Breast epithelium (tissue), 4 donors: ENCODE measurements at places on chromosomes 16 and 17. TPM values are rescaled to one million over a fixed set of nuclear protein-coding genes. Genes with fewer than 3 reads are reported as not detected.

DNA sequence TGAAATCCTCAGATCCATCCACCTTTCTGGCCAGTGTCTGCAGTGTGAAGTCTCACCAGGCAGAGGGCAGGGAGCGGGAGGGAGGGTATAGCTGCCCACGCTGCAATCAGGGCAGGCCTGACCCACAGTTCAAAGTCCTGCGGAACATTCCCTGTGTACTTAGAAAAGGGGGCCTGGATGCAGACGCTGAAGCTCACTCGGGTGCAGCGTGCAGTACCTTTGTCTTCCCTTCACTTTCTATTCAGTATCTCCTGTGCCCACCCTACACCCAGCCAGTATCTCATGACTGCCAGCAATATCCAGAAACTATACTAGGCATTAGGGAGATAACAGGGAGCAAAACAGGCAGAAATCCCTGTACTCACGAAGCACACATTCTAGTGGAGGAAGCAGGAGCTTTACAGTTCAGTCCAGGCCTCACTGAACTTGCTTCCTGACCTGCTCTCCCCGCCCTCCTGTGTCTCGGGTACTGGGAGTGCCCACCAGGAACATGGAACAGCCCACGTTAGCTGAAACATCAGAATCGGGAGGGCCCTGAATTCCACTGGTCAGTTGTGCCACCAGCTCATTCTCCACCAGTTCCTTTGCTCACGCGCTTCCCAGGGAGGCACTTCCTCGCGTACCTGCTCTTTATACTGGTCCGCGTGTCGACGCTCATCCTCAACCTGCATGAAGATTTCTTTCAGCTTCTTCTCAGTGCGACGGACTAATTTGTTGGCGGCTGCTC is 42.2 kb downstream of the NDEL1 start:
- DNase-seq, result no peak

- DNase-seq, result no peak
Observed at GRCh38 chr16:49431040-49431439, 57.4 kb downstream of the C16orf78 start.

DNA sequence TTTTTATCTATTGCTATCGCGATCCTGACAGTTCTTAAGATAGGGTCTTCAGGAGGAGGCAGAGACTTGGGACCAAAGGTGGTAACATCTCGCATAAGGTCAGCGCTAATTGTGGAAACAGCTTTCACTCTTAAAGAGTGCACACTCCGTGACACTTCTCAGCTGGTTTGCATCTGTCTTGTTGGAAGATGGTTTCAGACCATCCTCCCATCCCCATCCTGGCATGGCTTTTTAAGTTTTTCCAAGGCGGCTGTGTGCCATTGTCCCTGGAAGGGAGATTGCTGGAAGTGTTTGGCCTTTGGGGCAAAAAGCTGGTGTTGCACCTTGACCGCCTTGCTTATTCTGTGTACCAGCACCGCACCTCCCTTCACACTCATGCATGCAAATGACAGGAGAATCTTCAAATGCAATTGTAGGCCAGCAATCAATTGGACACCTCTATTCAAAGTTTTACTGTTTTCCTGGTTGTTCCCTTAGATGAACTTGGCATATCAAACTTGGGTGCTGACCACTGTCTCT is 1.5 kb downstream of the SOCS7 start:
- DNase-seq, result no peak

The C1QTNF8 gene
- not detected for total RNA-seq

- no peak for DNase-seq
Observed at GRCh38 chr16:61421111-61421510, 615.1 kb downstream of the CDH8 start.

The FA2H gene
- total RNA-seq, result not detected

DNA sequence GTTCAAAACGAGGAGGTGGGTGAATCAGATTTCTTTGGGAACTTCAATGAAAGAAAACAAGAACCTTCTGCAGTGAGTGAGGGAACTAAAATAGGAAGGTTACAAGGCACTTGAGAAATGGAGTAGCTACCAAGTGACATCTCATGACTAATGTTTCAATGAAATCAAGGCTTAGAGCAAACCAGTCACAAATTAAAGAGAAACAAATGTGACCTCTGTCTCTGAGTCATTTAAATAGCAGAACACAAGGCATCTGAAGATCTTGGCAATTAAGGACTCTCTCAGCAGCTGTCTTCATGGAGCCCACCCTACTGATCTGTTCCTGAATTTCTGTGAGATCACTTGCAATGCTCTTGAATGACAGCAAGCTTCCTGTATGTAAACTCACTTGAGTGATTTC is 109.5 kb downstream of the CDH11 start:
- DNase-seq, result no peak

DNA sequence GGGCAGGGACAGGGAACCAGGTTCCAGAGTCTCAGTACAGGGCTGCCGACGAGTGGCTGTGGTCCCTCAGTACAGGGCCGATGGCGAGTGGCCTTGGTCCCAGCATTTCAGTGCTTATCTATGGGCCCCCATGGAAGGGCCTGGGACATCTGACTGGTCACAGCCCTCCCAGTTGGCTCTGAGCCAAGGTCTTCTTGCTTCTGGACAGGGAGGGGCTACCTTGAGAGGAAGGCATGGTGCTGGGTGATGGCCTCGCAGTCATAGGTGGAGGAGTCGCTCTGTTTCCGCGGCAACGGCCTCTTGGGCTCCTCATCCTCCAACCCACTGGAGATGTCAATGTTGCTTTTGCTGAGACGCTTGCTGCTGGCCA is 32.5 kb downstream of the PIMREG start:
- DNase-seq, result no peak

The EIF3C gene
- total RNA-seq, result 214 TPM

DNA sequence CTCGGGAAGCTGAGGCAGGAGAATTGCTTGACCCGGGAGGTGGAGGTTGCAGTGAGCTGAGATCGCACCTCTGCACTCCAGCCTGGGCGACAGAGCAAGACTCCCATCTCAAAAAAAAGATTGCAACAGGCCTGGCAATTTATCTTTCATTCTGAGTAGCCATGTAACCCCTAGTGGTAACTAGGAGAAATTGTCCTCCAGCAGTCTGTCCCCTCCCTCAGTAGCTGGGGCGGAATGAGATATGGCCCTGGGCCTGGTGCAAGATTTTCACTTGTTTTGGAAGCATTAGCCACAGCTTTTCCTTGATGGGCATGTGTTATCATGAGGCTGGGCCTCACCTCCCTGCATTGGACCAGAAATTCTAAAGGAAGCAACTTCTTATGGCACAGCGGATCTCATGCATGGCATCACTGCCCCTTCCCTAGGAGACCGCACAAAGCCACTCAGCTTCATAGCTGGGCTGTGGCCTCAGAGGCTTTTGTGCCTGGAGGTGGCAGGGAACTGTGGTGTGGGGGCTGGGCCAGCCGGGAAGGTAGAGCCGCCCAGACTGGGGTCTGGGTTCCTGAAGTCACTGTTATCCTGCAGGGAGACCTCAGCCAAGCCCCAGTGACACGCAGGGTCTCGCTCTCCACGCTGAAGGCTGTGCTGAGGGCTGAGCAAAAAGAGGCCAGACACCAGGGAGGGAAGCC is 13.4 kb downstream of the NATD1 start:
- DNase-seq, result no peak

The KCNH4 gene
- total RNA-seq, result not detected

DNA sequence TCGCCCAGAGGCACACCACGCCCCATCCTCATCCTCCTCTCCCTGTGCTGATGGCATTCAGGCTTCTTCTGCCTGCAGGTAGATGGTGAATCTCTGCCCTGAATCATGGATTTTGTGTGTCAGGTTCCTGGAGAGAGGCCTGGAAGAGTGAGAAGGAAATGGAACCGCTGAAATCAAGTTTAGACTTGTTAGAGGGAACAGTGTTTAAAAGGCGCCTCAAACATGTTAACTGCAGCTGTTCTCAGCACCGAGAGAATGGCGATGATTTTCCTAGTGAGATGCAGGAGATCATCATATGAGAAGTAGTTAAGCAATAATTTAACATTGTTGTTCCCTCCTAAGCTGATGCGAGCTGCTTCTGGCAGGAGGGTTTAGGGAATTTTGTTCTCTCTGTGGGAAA is 744.4 kb upstream of the EEF2KMT start:
- no peak for DNase-seq

GRCh38 chr17:52383493-52384100 is 225.1 kb upstream of the CA10 start:
- DNase-seq, result no peak

DNA sequence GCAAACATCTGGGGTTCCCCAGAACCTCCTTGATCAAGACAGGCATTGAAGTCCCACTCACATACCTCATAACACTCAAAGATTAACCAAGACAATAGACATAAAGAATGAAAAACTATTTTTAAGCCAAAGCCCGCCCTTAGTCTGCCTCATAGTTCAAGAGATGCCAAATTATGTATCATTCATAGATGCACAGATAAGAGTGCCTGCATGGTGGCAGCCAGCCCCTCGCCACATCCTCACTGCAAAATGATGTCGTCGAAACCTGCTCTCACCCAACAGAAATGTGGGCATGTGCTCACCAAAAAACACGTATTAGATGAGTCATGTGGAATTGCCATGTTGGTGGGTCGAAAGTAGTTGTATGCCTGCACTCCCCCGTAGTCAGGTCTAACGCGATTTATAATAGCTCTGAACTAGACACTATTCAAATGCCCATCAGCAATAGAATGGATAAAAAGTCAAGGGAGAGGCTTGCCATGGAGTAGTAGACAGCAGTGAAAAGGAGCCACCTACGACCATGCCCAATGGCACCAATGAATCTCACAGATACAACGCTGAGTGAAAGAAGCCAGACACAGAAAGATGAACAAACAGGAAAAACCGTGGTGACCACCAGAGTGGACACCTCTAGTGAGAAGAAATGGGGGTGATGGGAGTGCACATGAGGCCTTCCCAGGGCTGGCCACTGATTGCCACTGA is 64.8 kb downstream of the C16orf95 start:
- DNase-seq, result no peak

The SLC12A3 gene
- total RNA-seq, result not detected

GRCh38 chr17:74432766-74433391 is 991 bp downstream of the GPRC5C start:
- DNase-seq, result no peak

DNA sequence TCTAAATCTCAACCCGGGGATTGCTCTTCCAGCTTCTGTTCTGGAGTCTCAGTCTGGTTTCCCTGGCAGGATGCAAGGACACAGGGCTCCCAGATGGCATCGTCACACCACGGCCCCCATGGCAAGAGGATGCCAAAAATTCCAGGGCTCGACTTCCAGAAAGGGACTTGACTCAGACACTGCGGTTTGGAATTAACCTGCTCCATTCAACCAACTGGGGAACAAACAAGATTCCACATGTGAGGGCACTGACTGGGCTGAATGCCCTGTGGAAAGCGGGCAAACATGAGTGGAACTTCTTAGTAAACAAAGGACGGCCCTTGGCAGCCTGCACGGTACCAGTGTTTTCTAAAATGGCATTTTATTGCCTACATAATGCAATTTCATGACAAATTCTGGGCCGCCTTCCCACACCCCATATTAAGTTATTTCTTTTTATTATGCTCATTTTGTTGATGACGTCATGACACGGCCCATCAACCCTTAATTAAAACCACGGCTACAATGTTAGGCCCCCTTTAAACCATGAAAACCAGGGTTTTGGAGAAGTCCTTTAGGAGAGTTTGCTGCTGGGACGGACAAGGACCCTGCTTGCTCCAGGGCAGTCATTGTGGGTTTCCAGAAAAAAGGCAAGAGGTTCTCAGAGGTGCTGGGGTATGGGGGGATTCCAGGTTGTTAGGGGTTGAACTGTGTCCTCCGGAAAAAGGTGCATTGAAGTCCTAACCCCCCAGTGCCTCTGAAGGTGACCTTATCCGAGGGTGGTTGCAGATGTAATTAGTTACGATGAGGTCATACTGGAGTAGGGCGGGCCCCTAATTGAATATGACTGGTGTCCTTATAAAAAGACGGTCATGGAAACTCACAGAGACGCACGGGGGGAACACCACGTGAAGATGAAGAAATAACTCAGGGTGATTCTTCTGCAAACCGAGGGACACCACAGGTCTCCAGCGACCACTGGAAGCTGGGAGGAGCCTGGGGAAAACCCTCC is 205.6 kb downstream of the FOXL1 start:
- peak; percentile 95 for DNase-seq

DNA sequence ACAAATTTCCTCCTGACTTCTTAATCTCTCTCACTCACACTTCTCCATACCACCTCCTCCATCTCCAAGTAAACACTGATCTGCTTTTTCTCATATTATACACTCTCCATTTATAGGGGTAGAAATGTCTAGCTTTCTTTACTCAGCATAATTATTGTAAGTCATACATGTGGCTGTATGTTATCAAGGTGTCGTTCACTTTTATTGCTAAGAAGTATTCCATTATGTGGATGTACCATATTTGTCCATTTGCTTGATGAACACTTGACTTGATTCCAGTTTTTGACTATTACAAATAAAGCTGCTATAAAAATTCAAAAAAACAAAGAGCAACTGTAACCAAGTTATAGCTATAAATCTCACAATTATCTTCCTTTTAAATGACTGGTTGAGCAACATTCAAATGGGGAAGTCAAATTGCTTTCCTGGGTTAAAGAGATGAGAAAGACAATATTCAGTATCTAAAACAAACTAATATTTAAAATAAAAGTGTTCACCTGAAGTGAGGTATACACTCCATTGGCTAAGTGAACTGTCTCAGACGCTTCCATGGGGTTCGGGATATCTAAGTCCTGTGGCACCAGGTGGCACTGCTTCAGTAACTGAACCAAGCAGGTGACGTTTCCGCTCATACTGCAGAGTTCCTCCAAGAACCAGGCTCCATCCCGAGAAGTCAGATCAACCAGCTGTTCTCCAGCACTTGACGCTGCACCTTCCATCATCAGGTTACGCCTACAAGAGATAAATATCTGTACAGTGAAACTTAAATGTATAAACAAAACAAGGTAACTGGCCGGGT is 32.6 kb upstream of the ARL6IP1 start:
- DNase-seq, result no peak

GRCh38 chr16:20181416-20181815 is 107.7 kb upstream of the GPR139 start:
- DNase-seq, result no peak

The SRCIN1 gene
- 4.2 TPM for total RNA-seq

The CD79B gene
- 7.9 TPM for total RNA-seq

GRCh38 chr17:79438546-79439334 is 172.1 kb downstream of the RBFOX3 start:
- DNase-seq, result no peak

The CA5A gene
- total RNA-seq, result not detected

- no peak for DNase-seq
Observed at GRCh38 chr17:16931318-16932060, 40.4 kb downstream of the TNFRSF13B start.

DNA sequence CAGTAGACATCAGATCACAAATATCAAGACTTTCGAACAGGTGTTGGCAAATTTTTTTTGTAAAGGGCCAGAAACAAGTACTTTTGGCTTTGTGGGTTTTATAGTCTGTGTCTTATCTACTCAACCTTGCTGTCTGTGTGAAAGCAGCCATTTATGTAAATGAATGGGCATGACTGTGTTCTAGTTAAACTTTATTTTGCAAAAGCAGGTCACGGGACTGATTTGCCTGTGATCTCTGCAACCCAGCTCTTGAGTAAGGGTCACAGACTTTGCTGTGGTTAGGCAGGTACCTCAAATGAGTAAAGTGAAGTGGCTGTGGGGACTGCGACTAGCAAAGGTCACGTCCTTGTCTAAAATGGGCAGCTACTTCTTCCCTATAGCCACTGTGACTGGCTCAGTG is 136.5 kb downstream of the FTO start:
- no peak for DNase-seq

The SEPTIN12 gene
- total RNA-seq, result not detected

- no peak for DNase-seq
Observed at GRCh38 chr17:49111934-49112333, 20.6 kb upstream of the B4GALNT2 start.

The MYL11 gene
- total RNA-seq, result not detected

- DNase-seq, result no peak
Observed at GRCh38 chr17:7064261-7064660, 15.8 kb downstream of the CLEC10A start.

The UBE2Z gene
- 45.9 TPM for total RNA-seq

GRCh38 chr17:19295473-19296135 is 58.4 kb downstream of the EPN2 start:
- no peak for DNase-seq
